ENCODE measurements at places on chromosomes 4 and X.

- peak; percentile 42 for DNase-seq
Observed at GRCh38 chr4:109434007-109434971, 674 bp downstream of the SEC24B start.

- DNase-seq, result peak; percentile 16
Observed at GRCh38 chr4:133801883-133802282, 399.7 kb downstream of the PABPC4L start.

DNA sequence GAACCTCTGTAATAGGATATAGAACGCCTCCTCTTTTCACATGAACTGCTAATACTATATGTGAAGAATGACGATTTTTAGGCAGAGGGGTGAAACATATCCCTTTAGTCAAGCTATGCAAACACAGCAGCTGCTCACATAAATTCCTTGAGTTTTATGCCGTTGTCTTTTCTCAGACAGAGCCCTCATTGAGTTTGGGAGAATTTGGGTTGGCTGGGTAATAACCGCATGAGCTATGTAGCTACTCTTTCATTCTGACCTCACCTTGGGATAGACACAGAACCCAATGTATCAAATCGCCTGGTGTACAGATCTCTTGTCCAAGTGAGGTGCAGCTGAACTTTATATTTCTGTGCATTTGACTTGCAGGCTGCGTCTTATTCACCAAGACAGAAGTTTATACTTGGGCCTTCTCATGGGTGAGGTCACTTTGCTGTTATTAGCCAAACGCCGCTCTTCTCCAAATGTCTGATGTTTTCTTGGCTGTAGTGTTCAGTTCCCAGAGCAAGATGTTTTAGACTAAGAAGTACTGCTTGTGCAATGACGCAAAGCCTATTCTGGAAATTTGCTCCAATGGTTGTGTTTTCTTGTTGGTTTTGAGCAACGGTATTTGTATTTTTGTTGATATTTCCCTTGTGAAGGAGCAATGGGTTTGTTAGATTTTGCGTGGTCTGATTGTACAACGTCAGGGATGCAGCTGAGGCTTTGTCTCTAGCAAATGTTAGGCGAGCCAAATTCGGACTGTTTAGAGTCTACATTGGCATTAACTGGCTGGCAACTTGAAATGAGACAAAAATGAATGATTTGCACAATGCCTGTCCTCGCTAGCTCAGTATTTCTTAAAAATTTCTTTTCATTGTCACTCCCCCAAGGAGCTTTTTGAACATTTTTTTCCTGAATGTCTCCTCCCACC, 11.2 kb upstream of the SPARCL1 start:
- DNase-seq, result peak; percentile 14

DNA sequence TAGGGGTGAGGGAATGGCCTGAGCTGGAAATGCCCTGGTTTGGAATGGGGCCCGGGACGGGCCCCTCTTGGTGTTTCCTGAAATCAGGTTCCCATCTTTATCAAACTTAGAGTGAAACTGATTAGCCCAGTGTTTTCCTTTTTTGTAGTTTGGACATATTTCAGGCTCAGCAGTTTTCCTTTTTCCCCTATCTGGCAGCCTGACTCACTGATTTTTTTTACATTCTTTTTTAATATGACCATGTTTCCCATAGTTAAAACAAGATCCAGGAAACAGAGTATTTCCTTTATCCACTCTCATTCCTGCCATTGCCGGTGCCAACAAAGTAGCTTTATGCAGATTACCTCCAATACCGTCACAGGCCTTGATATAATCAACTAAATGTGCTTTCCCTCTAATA, 20.5 kb upstream of the C4orf17 start:
- DNase-seq, result no peak

- DNase-seq, result no peak
Observed at GRCh38 chrX:69307756-69308155, 142.5 kb upstream of the PJA1 start.

DNA sequence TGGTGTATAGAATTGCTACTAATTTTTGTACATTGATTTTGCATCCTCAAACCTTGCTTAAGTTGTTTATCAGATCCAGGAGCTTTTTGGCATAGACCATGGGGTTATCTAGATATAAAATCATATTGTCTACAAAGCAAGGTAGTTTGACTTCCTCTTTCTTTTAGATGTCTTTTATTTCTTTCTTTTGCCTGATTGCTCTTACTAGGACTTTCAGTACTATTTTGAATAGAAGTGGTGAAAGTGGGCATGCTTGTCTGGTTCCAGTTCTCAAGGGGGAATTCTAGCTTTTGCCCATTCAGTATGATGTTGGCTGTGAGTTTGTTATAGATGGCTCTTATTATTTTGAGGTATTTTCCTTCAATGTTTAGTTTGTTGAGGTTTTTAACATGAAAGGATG, 187.9 kb upstream of the LCORL start:
- no peak for DNase-seq

DNA sequence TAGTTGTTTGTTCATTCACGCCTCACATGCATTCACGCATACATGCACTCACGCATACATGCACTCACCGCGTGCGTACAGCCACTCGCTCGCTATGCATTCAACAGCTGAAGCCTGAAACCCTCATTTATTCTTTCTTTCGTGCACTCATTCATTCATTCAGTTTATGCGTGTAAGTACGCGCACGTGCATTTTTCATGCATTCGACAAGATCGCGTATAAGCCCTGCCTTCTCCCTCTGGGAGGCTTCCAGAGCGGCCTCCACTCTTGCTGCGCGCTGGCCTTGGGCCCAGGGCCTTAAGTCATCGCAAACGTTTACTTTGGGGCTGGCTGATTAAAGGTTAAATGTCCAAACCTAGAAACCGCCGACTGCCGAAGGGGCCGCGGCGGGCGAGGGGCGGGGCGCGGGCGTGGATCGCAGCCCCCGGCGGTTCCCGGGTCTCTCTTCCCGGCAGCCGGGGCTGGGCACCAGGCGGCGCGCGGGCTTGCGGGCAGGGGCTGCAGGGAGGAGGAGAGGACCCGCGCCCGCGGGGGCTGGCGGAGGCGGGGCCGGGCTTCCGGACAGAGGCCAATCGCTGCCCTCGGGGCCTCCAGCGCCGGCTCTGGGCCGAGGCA, at the start of gene GYG2:
GYG2 (plus strand) TSS at position 587 of the 615 bp plus-strand sequence. CDS start 1,259 bp downstream, outside the sequence.
- DNase-seq, result peak; percentile 37

DNA sequence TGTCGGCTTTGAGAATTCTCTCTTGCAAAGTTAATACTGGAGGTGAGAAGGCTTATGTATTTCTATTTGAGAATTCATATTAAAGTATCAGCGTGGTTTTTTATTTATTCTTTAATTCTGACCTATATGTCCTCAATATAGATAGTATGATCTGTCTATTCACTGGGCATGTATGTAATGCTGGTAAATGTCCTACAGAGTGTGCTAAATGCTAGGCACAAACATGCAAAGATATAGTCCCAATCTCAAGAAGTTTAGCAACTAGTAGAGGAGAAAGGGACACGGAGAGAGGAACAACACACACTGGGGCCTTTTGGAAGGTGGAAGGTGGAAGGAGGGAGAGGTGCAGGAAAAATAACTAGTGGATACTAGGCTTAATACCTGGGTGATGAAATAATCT, 11.0 kb upstream of the BMPR1B start:
- no peak for DNase-seq

DNA sequence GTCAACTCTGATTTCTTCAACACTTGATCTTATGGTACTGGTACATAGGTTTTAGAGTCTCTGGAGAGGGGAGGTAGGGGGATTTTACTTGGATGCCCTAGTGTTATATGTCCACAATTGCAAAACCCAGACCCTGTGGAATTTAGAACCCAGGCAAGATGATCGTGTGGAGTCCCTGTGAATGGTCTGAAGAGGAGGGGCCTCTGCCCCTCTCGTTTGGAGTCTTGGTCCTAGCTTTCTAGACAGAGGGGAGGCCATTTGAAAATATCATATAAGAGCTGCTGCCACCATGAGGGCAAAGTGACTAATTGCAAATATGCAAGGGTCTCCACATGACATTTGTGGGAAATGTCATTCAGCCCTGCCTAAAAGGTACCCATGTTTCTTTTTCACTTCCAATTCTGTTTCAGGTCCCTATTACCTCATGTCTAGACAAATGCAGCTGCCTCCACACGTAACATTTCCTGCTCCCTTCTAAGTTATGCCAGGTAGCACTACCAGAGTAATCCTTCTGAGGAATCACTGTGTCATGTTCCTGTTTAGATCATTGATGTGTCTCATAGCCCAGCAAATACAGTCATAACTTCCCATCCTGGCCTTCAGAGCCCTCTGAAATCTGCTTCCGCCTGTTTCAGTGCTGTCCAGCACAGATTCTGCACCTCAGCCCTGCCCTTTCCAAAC, 126.8 kb downstream of the KLHL8 start:
- peak; percentile 61 for DNase-seq

DNA sequence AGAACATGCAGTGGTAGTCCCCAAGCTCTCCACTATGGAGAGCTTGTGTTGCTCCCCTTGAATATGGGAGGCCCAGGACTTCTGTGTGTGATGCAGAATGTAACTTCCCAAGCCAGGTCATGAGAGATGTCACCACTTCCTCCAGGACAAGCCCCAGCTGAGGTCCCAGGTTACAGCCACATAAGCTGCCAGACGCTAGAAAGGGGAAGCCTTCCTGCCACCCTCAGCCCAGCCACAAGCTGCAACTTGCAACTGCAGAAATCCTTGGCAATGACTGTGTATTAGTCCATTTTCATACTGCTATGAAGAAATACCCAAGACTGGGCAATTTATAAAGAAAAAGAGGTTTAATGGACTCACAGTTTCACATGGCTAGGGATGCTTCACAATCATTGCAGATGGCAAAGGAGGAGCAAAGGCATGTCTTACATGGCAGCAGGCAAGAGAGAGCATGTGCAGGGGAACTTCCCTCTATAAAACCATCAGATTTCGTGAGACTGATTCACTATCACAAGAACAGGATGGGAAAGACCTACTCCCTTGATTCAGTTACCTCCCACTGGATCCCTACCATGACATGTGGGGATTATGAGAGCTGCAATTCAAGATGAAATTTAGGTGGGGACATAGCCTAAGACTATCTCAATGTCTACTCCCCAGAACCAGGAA, 91.5 kb upstream of the DHX15 start:
- DNase-seq, result no peak

DNA sequence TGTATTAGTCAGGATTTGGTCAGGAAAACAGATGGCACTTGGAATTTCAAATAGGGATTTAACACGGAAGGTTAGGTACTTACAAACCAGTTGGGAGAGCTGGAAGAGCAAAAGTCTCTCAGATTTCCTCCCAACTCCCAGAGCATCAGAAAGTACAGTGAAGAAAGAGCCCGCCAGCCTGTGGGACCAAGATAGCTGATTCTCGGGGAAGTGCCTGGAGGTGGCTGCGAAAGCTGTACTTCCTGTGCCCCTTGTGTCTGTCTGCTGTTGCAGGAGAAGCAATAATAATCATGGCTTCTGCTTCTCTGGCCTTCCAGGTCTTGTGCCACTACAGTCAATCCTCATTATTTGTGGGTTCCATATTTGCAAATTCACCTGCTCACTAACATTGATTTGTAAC, 221.0 kb upstream of the BCOR start:
- DNase-seq, result no peak

DNA sequence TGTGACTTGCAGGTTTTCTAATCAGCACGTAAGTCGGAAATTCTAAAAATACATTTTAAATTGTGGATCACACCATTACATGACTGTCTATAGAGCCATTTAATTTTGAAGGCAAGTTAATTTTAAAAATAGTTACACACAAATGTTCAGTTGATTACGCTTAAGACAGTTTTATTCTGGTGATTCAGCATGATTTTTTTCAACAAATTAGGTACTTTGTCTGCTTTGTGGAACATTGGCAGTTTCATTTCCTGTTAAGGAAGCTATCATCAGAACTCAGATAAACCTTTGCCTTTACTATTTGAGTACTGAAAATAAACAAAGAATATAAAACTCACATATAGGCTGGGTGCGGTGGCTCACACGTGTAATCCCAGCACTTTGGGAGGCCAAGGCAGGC, 19.5 kb downstream of the SAT1 start:
- DNase-seq, result no peak

GRCh38 chr4:83189631-83190136, 75.2 kb upstream of the PLAC8 start:
- no peak for DNase-seq

DNA sequence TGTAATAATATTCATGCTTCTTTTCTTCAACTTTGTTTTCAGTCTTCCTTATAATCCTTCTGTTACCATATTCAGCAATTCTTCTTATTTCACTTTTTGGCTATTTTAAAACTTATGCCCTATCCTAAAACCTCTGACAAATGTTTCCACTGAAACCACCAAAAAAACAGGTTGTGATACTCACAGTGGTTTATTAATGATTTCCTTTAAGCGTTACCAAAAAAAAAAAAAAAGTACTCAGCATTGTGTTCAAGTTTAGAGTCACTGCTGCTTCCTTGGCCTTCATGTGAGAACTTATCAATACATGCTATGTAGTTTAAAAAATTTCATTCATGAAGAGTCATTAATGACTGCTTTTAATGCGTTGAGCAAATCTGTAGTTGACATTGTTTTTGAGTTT, 35.4 kb upstream of the UGT2A3 start:
- no peak for DNase-seq

DNA sequence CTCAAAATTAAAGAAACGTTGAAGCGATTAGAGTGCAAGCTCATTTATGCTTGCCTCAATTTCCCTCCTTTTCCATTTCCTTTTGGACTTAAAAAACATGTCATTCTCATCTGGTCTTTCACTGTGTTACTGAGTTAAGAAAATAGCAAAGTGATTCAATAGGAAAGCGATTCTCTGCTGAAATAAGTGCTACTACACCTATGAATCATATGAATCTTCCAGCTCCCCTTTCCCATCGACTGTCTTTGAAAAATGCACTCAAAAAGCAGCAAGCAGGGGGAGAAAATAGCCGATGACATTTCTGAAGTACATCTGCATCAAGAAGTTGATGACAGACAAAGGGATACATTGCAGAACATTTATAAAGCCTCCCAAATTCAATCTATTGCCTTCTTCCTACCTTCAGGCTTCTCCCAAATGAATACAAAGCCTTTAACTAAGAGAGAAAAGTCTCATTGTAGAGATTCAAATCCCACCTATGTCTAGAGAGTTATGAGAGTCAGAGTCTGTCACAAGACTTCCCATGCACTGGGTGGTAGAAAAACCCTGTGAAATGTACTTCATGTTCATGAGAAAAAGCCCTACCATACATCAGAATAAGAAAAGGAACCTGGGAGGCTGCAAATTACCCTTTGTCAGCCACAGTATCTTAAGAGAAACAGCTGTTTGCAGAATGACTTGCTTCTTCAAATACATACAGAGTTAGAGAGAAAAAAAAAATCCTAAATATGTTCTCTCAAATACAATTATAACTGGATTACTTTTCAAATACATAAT, 78.9 kb downstream of the MBNL3 start:
- no peak for DNase-seq

DNA sequence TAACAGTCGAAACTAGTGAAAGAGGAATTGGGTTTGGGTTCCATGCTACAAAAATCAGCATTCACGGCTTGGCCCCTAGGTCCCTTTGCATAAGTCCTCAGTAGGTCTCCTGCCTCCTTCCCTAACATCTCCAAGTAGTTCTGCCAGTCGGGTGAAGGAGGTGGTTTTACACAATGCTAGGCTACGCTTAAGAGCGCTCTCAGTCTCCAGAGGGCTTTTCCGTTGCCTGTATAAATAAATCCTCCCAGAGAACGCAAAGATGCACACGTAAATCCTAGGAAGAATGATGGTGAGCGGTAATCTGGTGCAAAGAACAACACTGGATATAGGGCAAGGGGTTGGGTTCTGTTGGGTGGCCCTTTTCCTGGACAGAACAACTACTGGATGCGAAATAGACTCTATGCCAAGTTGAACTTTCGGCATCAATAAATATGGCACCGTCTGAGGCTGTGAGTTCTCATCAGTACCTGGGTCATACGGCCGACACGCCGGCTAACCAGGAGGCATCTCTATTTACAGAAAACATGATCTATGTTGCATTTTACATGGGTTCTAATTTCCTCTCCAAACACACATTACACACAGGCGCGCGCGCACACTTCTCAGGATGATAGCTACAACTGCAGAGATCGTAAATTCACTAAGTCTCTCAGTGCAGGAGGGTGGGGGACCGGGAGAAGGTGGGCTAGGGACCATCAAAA, 1.3 kb downstream of the CAMK2D start:
- DNase-seq, result peak; percentile 62

Data from astrocyte of the spinal cord (primary cell).